ENCODE measurements at places on chromosomes 3 and 15.
A peak's percentile ranks its signal among the peaks of the same experiment; 100 is the strongest.

DNA sequence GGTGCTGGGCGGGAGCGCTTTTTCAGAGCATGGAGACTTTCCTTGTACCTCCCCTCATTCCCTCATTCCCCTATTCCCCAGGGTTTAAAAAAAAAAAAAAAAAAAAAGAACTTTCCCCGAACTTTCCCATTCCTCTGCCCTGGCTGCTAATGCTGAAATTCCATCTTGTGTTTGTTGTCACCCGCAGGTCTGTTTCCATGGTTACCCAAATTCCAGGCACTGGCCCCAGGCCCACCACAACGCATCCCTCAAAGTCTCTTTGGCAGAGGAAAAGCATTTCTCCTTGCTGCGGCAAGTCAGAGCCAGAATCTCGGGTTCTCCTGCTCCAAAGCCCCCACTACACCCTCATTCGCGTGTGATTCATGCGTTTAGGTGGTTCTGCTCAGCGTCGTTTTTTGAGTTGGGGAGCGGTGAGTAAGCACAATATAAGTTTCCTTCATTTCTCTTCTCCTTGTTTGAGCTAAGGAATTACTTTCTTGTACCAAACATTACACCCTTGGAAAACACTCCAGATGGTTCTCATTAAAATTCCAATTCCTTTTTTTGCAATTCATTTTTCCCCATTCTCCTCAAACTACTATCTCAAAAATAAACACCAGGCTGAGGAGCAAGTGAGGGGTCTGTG is 21.6 kb downstream of the ANAPC13 start:
- DNase-seq: peak; percentile 90

GRCh38 chr3:66428733-66429132 is 72.1 kb downstream of the LRIG1 start:
- DNase-seq: no peak

DNA sequence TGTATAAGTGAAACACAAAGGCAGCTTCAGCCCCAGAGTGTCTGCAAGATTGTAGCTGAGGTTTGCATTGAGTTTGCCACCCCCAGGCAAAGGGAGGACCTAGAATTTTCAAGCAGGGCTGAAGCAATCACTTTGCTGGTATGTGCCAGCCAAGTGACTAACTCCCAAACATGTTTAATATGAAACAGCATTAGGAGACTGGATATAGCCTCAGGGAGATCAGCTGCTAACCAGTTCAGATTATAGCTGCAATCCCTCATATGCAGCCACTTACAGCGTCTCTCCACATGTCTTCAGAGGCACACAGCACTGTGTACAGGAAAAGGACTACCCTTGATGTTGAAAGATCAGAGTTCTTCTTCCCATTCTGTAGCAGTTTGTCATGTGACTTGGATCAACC is 38.4 kb upstream of the PPP2R3A start:
- no peak for DNase-seq

GRCh38 chr15:70222606-70223005 is 124.9 kb upstream of the TLE3 start:
- no peak for DNase-seq

- no peak for DNase-seq
Observed at GRCh38 chr3:25663347-25663868, 1.3 kb downstream of the TOP2B start.

DNA sequence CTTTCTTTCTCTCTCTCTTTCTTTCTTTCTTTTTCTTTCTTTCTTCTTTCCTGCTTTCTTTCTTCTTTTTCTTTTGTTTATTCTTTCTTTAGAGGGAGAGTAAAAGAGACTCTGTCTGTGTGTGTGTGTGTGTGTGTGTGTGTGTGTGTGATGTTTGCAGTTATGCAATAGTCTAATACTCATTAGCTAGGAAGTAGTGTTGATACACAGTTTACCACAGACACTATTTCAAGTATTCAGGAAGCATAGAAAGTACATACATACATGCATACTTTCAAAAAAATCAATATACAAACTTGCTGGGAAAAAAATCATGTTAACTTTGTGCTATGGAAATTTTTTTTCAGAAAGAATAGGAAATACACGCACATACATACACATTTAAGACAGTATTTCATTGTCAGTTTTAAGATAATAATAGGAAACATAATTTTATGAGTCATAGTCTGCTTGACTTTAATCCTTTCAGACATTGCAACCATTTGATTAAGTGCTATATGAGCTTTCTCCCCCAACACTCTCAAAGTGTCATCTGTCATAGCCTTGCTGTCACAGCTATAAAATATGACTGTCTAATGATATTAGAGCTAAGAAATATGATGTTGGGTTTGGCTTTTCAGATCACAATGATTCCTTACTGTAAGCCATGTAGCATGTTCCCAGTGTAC is 74.9 kb upstream of the EPHA3 start:
- DNase-seq: no peak

DNA sequence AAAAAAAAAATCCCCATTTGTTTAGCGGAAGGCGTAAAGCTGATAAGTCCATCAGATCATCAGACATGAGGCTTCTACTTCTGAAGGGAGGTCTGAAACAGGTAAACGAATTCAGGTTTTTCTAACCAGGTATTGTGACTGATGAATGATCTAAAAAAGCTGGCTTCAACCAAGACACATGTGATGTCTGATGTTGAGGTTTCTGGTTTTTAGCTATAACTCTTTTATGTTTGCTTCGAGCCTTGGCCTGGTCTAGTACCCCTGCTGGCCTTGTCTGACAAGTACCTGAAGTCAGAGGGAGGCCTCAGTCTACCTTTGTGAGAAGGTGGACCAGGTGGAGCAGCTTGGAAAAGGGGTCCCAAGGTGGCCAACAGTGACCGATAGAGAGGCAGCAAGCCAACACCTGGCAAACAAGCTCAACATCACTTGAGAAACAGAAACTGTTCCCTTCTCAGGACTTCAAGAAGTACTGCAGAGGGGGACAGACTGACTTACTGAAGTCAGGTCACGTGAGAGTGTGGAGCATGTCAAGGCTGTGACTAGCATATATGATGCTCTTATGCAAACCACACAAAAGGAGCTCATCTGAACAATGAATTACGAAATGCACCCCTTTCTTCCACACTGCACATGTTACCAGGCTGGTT is 33.0 kb upstream of the CA12 start:
- no peak for DNase-seq

- DNase-seq: no peak
Observed at GRCh38 chr3:174398761-174399160, 460.4 kb upstream of the NAALADL2 start.

- DNase-seq: no peak
Observed at GRCh38 chr3:8338424-8338823, 163.2 kb upstream of the LMCD1 start.

DNA sequence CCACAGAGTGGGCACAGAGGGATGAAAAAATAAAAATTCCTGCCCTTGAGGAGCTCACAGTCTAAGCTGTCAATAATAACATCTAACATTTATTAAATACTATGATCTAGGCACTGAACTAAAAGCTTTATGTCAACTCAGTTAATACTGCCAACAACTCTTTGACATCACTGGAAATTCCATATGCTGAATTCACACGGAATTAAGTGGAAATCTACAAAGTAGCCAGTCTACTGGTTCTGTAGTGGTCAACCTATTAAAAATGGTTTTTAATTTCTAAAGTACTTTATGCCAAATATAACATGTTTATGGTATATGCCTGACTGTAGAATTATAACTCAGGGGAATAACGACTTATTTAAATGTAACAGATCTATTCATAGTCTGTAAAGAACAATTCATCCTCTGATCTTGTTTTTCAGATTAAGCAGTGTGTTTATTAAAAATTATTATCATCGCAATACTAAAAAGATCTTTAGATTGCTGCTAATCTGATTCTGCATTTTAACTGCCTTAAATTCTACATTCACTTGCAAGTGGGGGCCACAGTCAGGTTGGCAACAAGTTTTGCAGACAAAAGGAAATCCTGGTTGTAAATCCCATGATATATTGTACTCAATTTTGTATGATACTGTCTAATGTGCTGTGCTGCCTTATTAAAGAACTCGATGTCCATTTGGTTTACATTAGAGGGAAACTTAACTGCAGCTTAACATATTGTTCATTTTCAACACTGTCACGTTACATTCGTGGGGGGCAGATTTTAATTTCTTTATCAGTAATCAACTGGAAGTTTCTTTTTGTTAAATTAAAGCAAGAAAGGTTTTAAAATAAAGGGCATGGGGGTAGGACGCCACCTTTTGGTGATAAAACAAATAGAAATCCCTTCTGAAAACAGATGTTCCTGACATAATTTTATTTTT is 2.6 kb upstream of the FOXP1 start:
- DNase-seq: peak; percentile 53

DNA sequence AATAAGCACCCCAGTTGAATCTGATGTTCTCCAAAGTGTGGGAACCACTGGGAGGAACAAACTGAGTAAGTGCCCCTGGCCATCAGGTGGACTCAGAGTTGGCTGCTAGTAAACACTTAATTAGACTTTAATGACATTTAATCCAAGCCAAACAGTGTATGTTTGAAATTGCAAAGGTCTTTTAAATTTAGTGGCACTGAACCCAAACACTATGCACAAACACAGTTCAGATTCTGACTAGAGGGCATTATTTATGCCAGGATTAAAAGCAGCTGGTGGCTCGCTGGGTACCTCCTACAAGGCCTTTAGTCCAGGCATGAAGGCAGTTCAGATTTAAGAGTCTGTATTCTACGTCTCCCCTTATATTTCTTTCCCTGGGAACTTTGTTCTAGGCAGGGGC is 264.8 kb downstream of the CLSTN2 start:
- no peak for DNase-seq

DNA sequence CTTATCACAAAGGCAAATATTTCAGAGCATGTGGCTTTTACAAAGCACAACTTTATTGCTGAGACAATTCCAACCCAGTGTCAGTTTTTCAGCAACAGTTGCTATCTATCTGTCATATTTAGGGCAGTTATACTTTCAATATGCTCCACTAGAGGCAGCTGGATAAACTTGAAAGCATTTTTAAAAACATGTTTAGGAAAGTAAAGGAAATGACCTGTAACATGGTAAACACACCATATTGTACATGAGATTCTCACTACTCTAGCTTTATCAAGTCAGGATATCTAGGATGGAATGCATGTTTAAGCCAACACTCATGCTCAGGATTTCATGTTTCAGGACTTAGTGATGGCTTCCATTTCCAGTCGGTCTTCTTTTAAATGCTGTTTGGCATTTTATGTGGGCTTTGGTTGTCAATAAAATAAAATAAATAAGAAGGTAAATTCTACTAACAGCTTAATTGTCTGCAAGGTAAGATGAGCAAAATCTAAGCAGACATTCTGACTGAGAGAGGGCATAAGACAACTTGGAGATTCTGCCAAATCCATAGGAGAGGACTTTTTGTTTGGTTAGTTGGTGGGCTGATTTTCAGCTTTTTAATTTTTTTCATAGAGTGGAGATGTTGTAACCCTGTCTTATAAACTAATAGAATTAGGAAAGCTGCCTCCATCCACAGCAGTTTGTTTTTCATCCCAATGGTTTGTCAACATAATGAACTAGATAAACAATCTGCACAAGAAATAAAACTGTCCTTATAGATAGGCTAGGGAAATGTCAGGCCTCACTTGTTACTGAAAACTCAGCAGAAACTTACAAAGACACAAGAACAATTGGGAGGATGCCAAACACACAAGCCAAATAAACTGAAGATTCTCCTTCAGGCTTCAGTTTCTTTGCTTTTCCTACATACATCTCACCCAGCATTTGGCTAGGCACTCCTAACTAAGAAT is 63.4 kb upstream of the CPB1 start:
- DNase-seq: peak; percentile 65

DNA sequence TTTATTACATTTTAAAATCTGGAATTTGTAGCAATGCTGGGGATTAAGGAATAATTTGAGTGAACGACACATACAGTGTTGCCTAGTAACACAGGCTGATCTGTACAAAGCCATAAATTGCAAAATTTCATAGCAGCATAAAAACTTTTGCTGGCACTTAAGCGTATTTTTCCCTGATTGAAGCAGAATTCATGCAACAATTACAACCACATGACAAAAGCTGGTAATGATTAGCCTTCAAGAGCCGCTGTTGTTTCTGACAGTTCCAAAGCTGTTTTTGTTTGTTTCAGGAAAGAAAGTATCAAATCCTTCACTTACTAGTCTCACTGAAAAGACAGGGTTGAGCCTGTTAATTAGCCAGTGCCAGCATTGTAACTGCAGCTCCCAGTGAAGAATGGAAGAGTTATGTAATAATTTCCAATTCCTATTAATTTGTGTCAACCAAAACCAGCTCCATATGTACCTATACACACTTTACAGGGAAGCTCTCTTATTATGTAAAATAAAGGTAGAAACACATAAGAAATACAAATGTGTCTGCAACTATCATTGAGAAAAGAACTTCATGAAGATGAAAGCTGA is 60.7 kb downstream of the AGTR1 start:
- no peak for DNase-seq

GRCh38 chr3:151903501-151903991 is 30.1 kb downstream of the SUCNR1 start:
- DNase-seq: no peak

DNA sequence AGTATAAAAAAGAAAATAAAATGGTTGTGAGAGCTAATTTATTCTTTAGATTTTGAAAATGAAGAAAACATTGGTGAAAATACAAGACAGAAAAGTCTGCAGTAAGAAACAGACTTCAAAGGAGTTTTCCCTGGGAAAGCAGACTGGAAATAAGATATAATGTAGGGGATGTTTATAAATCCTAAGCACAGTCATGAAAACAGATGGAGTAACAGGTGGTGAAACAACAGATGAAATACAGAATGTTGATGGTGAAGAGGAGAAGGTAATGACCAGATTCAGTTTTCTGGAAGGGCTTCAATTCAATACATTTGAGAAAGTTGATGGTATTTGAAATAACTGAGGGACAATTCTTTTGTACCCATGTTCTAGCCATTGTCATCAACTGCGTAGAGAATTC is 353.9 kb downstream of the CHL1 start:
- DNase-seq: no peak

DNA sequence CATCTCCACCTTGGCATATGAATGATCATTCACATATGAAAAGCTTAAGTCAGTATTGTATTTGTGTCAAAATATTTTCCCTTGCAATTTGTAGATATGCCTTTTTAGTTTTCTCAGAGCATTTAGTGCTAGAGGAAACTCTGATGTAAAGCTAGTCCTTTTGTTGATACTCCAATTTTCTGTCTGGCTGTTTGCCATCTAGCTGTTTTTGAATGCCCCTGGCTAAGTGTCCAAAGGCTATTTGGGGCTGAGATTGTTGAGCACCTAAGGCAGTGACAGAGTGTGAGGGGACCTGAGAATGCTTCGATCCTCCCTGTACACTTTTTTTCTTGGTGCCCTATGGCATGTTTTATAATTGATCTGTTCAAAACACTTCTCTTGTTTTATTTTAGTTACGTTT is 3.1 kb downstream of the SLC51B start:
- DNase-seq: no peak

Measured in left kidney (tissue), 8 donors.